ENCODE measurements at places on chromosomes 11 and 22. TPM values are rescaled to one million over a fixed set of nuclear protein-coding genes. Genes with fewer than 3 reads are reported as not detected.

GRCh38 chr22:22682807-22683667 lies 38.6 kb downstream of the GGTLC2 start:
- no peaks in the 10 kb centered on the region for H3K36me3 ChIP-seq
- H3K27ac ChIP-seq, result no peak overlapping the region
- DNase-seq, result peak; percentile 13

The JRKL gene
- 16.6 TPM for total RNA-seq

DNA sequence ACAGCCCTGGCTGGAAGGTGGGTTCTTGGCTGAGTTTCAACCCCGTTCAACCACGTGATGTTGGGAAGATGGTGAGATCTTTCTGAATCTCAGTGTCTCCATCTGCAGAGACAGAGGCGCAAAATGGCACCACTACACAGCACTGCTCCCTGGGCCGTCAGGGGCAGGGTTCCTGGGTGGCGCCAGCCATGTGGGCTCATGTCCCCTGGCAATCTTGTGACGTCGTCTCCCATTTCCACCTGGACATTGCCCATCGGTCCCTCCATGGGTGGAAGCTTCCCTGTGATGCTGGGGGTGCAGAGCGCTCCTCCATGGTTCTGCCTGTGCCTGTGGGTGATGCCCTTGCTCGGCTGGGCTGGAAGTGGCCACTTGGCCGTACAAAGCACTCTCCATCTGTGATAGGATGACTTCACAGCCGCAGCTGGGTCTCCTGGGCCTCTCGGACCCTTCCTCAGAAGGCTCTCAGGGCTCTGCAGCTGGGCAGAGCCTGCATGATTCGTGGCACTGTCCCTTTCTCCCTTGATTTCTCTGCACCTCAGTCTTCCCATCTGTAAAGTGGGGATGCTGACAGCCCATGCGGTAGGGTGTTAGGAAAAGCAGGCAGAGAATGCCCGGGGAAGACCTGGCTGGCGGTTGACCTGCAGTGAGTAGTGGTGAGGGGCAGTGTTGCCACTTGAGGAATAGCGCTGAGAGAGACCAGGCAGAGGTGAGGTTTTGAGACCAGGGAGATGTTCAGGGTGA lies 35.2 kb downstream of the SMIM38 start:
- no peaks in the 10 kb centered on the region for H3K36me3 ChIP-seq
- DNase-seq, result no peak
- H3K27ac ChIP-seq, result no peak overlapping the region
- H3K27me3 ChIP-seq, result no peaks in the 10 kb centered on the region
- no peak overlapping the region for H3K4me3 ChIP-seq

DNA sequence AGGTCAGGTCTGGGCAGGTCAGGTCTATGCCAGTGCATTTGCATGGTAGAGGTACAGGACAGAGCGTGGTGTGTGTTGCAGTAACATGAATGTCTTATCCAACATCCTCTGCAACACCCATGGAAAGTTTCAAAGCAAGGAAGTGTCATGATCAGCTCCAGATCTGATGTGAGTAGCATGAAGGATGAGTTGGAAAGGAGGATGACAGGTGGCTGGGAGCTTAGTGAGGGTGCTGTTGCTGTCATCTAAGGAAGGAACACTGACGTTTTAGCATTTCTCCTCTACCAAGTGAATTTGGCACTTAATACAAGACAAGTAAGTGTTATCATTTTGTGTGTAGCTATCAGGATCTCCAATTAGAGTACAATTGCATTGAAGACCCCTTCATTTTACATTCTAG lies 65.1 kb downstream of the GRK3 start:
- H3K4me3 ChIP-seq, result no peak overlapping the region

DNA sequence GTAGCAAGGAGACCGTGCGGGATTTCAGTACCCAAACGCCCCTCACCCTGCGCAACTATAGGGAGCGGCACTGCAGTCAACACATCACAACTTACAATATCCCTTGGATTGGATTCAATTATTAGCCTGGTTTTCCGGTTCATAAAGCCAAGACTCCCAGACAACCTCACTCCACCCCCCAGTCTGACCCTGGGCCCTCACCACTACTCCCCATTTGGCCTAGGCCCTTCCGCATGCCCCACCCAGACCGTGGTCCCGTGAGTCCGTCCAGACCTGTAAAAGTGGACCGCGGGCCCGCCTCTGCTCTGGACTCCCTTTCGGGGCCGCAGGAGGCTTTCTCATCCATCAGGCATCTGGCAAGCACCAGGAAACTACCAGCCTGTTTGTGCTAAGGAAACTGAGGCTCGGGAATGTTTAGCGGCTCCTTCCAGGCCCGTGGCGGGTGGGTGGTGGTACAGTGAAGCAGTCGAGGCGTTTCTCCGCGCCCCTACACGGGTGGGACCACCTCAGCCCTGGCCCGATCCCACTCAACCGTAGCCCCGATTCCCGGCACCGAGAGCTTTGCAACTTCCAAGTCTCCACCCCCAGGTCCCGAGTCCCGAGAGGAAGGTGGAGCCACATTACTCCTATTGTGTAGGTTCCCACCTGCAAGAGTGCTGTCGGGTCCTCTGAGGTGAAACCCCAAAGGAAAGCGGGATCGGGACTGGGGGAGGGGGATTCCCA lies 679 bp upstream of the DPP3 start:
- no peaks in the 10 kb centered on the region for H3K27me3 ChIP-seq
- peak overlapping the region; percentile 68 for H3K4me3 ChIP-seq
- peak; percentile 74 for DNase-seq

GRCh38 chr11:64382586-64382985 lies 23.6 kb downstream of the RPS6KA4 start:
- no peak for DNase-seq
- peak overlapping the region; percentile 11 for H3K27ac ChIP-seq
- peaks cover 55% of the 10 kb centered on the region for H3K4me1 ChIP-seq

DNA sequence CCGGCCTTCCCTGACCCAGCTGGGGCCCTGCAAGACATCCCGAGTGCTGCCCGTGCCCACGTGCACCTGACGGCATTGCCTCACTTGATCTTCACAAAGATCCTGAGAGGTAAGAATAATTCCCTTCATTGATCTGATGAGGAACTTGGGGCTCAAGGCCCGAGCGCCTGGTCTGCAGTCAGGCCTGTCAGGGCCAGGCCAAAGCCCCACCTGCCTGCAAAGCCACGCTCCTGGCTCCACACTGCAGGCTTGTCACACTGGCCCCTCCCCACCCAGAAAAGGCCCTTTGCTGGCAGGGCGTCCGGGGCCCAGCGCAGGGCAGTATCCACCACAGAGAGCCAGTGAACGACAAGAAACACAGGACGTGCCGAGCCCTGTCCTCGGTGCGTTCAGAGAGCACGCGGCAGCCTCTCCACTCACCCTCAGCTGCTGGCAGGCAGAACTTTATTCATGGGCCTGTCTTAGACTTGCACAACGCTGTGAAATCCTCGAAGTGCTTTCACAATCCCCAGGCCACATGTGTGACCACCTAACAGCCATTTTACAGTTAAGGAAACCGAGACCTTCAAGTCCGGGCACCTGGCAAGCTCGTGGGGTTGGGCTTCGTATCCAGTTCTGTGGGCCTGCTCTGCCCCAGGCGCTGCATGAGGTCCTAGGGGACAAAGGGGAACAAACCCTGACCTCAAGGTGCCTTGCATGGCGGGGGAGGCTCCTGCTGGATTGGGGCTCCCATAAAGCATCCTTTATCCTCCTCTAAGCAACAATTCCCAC lies 14.8 kb downstream of the KIAA0930 start:
- no peak overlapping the region for H3K4me3 ChIP-seq
- H3K36me3 ChIP-seq, result no peaks in the 10 kb centered on the region
- H3K27me3 ChIP-seq, result no peaks in the 10 kb centered on the region
- no peak for DNase-seq

GRCh38 chr11:45031912-45032519 lies 81.3 kb upstream of the TP53I11 start:
- no peaks in the 10 kb centered on the region for H3K4me1 ChIP-seq
- no peak for DNase-seq
- no peak overlapping the region for H3K4me3 ChIP-seq
- H3K36me3 ChIP-seq, result no peaks in the 10 kb centered on the region
- no peak overlapping the region for H3K27ac ChIP-seq

The SLC37A2 gene
- 13.8 TPM for total RNA-seq

- no peaks in the 10 kb centered on the region for H3K4me1 ChIP-seq
- no peak for DNase-seq
- H3K27me3 ChIP-seq, result no peaks in the 10 kb centered on the region
- H3K27ac ChIP-seq, result no peak overlapping the region
Observed at GRCh38 chr22:31099841-31100761, 7.3 kb downstream of the SELENOM start.

The LRRC56 gene
- 4.4 TPM for total RNA-seq

GRCh38 chr11:119320776-119321524 lies 4.0 kb upstream of the MCAM start:
- peak overlapping the region; percentile 39 for H3K4me3 ChIP-seq
- H3K27ac ChIP-seq, result peak overlapping the region; percentile 25
- peaks cover 26% of the 10 kb centered on the region for H3K4me1 ChIP-seq
- H3K36me3 ChIP-seq, result no peaks in the 10 kb centered on the region

The MUC2 gene
- 0.05 TPM for total RNA-seq

DNA sequence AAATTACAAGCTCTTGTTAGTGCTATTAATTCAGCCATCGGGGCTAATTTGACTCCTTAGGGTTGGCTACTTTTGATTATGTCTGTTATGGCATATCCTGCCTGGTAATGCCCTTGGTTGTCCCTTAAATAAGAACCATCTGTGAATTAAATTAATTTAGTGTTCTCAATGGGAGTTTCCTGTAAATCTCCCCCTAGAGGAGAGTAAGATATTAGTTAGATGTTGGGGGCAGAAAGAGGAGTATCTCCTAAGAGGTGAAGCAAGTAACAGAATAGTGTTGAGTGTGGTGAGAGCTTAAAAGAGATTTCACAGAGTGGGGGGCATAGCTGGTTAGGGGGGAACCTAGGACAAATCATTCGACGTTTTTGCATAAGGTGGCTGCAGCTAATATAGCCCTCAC lies 1126.9 kb downstream of the JRKL start:
- H3K36me3 ChIP-seq, result no peaks in the 10 kb centered on the region
- no peaks in the 10 kb centered on the region for H3K27me3 ChIP-seq
- H3K27ac ChIP-seq, result no peak overlapping the region
- H3K4me3 ChIP-seq, result no peak overlapping the region
- no peaks in the 10 kb centered on the region for H3K4me1 ChIP-seq

- H3K27me3 ChIP-seq, result no peaks in the 10 kb centered on the region
- peak; percentile 89 for DNase-seq
- H3K4me3 ChIP-seq, result no peak within 1 kb of the TSS
- H3K4me1 ChIP-seq, result peaks cover 19% of the 10 kb centered on the region
- H3K27ac ChIP-seq, result peak within 1 kb of the TSS; percentile 74
Observed at GRCh38 chr11:67674442-67674871, at the start of gene ALDH3B2. ALDH3B2 (minus strand) TSS chr11:67674623; CDS start chr11:67666935, 7,688 bp downstream.

DNA sequence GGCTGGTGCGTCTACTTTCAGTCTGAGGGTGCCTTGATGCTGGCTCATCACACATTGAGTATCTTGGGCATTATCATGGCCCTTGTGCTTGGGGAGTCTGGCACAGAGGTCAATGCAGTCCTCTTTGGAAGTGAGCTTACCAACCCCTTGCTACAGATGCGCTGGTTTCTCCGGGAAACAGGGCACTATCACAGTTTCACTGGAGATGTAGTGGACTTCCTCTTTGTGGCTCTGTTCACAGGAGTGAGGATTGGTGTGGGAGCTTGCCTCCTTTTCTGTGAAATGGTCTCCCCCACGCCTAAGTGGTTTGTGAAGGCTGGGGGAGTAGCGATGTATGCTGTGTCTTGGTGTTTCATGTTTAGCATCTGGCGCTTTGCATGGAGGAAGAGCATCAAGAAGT lies 4.9 kb downstream of the TLCD5 start:
- no peak overlapping the region for H3K27ac ChIP-seq
- H3K27me3 ChIP-seq, result no peaks in the 10 kb centered on the region
- no peak overlapping the region for H3K4me3 ChIP-seq

GRCh38 chr22:50471197-50471847 lies 3.5 kb downstream of the SBF1 start:
- no peaks in the 10 kb centered on the region for H3K27me3 ChIP-seq
- peaks cover 8% of the 10 kb centered on the region for H3K36me3 ChIP-seq
- H3K27ac ChIP-seq, result peak overlapping the region; percentile 22
- no peak for DNase-seq

- peaks cover 5% of the 10 kb centered on the region for H3K36me3 ChIP-seq
- peaks cover 6% of the 10 kb centered on the region for H3K4me1 ChIP-seq
- no peak overlapping the region for H3K4me3 ChIP-seq
- no peak for DNase-seq
- no peaks in the 10 kb centered on the region for H3K27me3 ChIP-seq
Observed at GRCh38 chr11:66845143-66845875, 2.1 kb downstream of the RCE1 start.

GRCh38 chr11:133928628-133929059 lies 28.1 kb downstream of the IGSF9B start:
- no peak for DNase-seq
- H3K27ac ChIP-seq, result no peak overlapping the region
- no peaks in the 10 kb centered on the region for H3K27me3 ChIP-seq

DNA sequence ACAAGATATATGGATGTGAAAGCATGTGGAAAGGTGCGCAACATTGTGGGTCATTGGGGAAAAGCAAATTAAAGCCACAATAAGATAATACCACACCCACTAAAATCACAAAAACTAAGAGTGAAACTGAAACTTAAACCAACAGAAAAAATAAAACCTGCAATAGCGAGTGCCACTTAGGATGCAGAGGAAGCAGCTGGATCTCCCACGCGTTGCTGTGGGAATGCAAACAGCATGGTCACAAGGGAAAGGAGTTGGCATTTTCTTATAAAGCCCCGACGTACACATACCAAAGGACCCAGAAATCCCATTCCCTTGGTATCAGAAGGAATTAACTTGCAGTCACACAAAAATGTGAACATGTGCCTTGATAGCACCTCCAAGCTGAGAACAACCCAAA lies 712.0 kb downstream of the TBC1D22A start:
- no peaks in the 10 kb centered on the region for H3K36me3 ChIP-seq
- H3K4me1 ChIP-seq, result no peaks in the 10 kb centered on the region
- no peak overlapping the region for H3K27ac ChIP-seq
- DNase-seq, result no peak
- no peaks in the 10 kb centered on the region for H3K27me3 ChIP-seq
- no peak overlapping the region for H3K4me3 ChIP-seq

The GNAZ gene
- total RNA-seq, result 0.48 TPM

The FAM227A gene
- 0.73 TPM for total RNA-seq

DNA sequence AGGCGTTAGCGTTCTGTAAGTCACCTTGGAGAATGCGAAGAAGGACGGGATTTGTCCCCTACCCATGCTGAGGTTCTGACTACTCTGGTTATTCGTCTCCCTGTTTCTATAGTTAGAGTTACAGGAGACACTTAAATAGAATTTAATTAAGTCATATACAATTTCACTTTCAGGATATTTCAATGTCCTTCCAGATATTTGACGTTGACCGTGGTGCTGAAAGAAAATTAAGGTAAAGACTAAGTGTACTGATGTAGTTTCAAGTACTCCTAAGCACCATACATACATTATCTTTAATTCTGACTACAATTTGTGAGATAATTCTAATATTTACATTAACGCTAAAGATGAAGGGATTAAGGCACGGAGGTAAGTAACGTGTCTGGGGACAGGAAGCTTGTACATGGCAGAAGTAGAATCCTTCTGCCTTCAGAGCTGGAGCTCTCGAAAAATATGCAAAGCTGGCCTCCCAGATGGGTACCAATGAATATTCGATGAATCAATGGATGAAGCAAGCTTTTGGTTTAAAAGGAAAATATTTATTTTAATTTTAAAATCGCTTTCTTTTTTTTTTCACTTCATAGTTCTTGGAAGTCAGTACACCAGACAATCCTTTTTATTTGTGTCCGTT lies 539 bp upstream of the SLC36A4 start:
- H3K27ac ChIP-seq, result no peak overlapping the region
- no peaks in the 10 kb centered on the region for H3K4me1 ChIP-seq
- DNase-seq, result no peak
- H3K4me3 ChIP-seq, result peak overlapping the region; percentile 75
